T-helper 17 cell (primary cell): ENCODE measurements at places on chromosomes 6 and 20. TPM values are rescaled to one million over a fixed set of nuclear protein-coding genes. Genes with fewer than 3 reads are reported as not detected.

DNA sequence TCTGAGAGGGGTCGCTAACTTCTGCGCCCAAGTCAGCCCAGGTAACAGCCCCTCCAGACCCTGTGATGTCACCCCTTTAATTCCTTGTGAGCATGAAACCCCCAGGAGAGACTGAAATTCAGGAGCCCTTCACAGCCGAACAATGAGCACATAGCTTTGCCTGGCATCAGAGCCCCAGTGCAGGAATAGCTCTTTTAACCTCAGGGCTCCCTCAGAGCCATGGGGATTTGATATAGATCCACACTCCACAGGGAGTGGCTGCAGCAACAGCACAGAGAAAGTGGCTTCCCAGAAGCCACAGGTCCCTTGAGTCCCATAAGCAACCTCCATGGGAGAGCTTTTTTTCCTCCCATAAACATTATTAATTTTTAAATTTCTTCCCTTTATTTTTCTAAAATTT, 150.0 kb upstream of the MARCKS start:
- no peak for DNase-seq

DNA sequence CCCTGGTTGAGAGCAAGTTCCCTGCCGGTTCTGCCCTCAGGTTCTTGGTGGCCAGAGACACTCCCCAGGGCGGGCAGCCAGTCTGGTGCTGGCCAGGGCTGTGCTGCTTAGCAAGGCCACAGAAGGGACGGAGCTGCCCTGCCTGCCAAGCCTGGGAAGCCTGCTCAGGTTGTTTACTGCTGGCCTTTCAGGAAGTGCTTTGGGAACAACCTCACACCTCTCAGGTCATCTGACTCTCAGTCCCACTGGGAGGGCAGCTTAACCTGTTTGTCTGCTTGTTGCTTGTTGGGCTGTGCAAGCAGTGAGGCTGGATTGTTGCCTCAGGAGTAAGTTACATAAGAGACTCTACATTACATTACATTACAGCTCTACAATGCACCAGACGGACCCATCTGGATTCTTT, 75.8 kb upstream of the AFDN start:
- no peak for DNase-seq

DNA sequence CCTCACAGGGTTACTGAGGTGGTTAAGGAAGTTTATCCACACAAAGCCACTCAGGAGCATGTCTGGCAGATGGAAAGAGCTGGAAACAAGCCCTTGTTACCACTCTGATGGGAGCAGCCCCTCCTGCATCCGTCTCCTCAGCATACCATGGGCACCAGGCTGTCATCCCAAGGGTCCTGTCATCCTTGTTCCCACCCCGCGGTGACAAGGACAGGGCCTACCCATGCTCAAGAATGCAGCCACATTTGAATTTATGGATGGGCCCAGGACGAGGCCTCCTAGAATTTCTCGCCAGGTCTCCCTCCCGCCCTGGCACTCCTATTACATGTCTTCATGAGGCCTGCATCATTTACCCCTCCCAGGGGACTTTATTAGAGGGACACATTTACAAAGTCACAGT, 60.0 kb downstream of the NPEPL1 start:
- no peak for DNase-seq

The GNAS-AS1 gene
- total RNA-seq: not detected
